ENCODE measurements at places on chromosomes 6 and 20.

DNA sequence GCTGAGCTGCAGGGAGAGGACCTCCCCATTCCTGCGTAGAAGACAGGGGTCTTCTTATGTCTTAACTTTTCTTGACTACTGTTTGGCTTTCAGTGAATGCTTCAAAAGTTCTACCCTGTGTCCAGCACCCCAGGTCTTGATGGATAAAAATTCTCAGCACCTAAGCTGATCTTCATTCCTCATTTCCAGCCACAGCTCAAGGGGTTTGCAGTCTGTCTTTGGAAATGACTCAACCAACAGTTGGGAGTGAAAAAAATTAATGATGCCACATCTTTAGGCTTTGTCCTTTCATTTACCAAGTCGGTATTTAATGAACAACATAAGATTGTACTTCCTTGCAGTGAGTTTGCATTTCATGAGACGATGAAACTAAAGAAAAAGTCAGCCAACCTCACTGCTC lies 40.3 kb downstream of the PRDM1 start:
- no peak for DNase-seq

GRCh38 chr6:167766986-167767714 lies 59.6 kb upstream of the AFDN start:
- no peak for DNase-seq

DNA sequence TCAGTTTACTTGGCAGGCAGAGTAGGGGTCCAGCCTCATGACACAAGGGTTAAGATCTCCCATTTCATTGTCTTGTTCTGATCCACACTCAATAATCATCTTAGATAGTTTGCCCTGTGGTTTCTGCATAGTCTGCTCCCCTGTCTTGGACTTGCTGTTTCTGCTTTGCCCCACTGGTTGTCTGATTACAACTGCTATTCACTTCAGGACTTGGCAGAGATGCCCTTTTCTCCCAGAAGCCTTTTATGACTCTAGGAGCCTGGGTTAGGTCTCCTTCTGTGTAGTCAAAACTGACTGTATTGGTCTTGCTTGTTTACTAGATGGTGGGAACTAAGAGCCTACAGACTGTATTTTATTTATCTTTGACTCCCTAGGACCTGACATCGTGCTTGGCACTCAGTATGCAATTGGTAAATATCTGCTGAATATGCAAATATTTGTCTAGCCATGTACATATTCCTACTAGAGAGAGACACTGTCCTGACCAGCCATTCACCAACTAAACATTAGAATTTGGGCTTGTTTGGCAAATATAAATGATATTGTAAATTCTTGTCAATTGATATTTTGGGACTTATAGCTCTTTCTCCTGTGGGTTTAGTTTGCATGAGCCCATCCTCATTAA lies 165.9 kb upstream of the KCNK16 start:
- DNase-seq = no peak

DNA sequence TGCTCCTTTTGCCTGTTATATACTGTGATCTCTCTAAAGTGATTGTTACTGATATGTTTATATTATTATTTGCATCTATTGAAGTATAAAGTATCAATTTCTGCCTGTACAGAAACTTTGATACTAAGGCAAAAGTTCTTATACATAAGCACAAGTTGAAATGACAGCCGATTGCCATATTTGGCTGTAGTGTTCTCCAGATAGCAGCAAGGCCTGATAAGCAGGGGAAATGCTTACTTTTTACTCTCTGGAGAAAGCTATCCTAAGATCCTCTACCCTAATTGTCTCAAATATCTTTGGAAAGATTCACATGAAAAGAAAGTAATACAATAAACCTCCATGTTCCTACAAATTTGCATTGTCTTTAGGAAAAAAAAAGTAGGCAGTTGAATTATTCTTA lies 31.4 kb downstream of the SENP6 start:
- no peak for DNase-seq

- DNase-seq = no peak
These were observed 508.1 kb upstream of the MAP3K7 start for GRCh38 chr6:91094806-91095475.

DNA sequence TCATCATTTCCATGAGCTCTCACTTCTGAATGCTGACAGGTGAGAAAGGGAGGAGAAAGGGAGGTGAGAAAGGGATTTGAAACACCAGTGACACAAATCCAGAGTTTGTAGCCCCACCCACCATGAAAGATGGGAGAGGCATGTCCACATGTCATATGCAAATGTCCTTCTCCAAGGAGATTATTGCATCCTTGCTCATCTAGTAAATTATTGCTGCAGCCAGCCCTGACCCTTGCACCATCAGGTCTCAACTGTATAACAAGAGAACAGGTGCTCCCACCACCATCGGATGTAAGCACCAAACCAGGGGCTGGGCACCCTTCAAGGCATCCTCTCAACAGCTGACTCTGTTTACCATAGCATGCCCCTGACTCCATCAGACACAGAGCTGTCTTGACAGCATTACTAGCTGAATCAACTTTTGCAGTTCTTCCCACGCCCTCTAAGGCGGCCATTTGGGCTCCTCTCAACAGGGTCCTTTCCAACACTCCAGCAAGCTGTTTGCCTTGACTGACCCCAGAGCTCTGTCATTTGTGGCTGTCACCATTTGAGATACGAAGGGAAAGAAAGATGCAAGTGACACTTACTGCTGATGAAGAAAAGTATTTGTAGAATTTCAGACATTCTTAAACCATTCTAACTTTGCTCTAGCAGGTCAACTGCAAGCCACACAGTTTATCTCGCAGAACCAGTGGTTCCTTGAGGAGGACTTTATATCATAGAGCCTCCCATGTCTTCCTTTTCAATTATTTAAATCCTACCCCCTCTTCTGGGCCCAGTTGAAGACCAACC lies 14.2 kb downstream of the GFOD1 start:
- DNase-seq = no peak

- no peak for DNase-seq
These were observed 2.3 kb downstream of the ZBTB2 start for GRCh38 chr6:151388997-151389617.

GRCh38 chr6:19067165-19067564 lies 680.0 kb downstream of the RNF144B start:
- DNase-seq = no peak

- DNase-seq = no peak
These were observed 147.3 kb upstream of the BMP5 start for GRCh38 chr6:56022678-56023077.

DNA sequence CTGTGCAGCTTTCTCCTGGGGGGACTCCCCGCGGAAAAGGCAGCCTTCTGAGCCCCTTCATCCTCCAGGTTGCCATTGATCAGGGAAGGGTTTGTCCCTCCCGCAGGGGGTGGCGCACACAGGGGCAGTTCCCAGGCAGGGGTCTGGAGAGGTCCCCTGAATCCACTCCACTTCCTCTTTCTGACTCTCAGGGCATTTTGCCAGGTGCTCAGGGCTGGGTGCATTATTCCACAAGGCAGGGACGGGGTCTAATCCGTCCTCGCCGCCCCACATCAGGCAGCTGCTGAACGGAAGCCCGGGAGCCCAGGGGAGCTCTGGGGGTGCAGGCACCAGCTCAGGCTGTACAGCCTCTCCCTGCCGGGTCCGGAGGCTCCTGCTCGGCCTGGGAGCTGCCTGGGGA lies 180.9 kb downstream of the TTLL2 start:
- no peak for DNase-seq

DNA sequence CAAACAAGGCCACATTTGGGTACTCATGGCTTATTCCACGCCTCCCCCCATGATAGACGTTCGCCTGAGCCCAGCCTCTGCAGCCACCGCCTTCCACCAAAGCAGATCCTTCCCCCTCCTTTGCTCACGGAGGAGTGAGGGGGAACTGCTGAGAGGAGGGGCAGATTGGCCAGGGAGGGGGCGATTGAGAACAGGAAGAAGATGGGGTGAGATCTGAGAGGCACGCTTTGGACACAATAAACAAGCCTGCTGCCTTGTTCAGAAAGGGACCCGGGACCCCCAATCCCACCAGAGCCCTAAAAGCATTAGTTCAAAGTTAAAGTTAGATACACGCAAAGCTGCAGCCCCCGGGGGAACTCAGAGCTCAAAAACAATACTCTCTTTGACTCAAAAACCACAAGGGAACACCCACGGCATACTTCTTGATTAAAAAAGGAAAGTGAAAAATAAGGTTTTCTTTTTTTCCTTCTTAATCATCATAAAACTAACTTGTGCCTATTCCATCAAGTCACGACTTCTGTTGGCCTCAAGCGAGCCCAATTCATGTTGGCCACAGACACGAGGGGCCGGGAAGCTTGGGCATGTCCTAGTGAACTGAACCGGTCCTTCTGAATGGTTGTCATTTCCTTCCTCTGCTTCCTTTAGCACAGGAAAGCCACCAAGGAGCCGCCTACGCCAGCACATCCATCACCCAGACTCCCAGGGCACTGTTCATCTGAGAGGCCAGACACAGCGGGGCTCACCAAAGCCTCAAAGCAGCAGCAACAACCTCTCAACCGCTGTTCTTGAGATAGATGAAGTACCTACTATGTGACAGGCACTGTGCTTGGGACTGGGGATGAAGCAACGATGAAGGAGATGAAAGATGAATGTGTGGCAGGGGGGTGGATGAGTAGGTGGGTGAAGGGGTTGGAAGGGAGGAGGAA lies 44.7 kb downstream of the NFATC2 start:
- no peak for DNase-seq

- DNase-seq = no peak
These were observed 11.3 kb upstream of the ADGB start for GRCh38 chr6:146587459-146587858.

- DNase-seq = no peak
These were observed 411.0 kb downstream of the SYNE1 start for GRCh38 chr6:152226119-152226518.

DNA sequence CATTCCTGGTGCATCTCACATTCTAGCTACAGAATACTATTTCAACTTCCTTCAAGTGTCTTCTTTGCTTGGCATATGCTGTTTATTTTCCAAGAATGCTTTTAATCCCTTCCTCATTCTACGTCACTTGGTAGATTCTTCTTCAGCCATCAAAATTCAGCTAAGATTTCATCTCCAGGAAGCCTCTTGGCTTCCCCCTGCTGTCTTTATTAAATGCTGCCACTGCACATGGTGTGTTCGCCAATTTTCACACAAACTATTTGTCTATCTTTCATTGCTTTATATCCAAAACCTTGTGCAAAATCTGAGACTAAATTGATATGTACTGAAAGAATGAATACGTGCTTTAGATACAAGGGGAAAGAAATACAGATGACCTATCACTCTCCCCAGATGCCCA lies 253.0 kb downstream of the RFPL4B start:
- peak; percentile 13 for DNase-seq

DNA sequence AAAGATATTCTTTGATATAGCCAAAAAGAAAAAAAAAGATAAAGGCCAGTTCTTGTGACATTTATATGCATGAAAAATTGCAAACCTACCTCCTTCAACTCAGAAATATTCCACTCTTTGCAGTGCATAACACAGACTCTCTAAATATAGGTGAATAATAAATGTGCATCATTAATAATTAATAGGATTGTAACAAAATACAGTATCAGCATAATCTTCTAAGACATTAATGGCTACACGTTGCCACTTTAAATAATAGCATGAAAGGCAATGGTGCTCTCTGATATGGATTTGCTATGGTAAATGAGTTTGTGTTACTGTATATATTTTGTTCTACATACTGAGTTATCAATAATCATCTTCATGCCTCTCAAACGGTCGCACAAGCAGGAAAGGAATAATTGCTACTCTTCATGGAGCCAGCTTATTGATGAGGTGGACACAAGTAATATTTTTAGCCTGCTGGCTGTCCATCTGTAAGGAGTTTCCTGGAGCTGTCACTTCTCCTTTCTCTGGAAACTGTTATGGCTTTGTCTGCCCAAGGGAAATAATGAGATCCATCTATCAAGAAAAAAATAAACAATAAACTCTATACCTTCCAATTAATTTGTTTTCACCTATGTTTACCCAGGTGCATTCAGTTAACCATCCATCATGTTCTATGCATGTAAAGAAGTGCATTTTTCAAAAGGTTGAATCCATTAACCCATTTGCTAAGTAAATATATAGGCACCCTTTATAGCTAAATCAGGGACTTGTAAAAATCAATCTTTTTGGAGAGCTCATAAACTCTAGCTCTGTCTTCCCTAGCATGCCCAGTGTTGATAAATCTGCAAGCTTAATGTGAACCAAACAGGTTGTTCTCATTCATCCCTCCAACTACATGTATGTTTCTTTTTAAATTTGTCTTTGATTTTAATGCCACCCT lies 253.0 kb downstream of the NKAIN2 start:
- no peak for DNase-seq

DNA sequence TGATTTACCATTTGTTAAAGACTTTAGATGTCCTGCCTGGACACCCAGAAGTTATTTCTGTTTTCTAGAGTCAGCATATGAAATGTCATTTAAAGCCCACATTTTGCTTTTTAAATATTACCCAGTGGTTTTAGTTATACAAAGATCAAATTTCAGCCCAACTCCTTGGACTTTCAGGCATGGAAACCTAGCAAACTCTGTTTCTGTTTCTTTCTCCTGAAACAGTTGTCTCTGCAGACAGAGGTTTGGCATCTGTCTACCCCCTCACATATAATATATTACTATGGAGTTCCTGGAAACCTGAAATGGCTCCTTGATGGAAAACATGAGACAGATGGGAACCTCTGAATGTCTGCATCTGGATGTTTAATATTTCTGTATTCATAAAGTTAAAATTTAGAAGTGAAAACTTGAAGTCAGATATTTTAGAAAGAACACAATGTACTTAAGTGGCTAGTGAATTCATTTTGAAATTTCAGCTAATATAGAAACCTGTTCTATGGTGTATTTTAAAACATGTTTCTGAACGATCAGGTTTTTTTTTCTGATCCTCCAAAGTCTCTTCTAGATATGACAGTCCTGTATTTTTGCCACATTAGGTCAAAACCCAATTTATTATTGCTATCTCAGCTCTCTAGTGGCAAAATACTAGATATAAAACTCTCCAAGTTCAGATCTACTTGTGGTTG lies 743.3 kb downstream of the CD109 start:
- DNase-seq = no peak

GRCh38 chr20:35001596-35002362 lies 46.1 kb downstream of the MYH7B start:
- no peak for DNase-seq

DNA sequence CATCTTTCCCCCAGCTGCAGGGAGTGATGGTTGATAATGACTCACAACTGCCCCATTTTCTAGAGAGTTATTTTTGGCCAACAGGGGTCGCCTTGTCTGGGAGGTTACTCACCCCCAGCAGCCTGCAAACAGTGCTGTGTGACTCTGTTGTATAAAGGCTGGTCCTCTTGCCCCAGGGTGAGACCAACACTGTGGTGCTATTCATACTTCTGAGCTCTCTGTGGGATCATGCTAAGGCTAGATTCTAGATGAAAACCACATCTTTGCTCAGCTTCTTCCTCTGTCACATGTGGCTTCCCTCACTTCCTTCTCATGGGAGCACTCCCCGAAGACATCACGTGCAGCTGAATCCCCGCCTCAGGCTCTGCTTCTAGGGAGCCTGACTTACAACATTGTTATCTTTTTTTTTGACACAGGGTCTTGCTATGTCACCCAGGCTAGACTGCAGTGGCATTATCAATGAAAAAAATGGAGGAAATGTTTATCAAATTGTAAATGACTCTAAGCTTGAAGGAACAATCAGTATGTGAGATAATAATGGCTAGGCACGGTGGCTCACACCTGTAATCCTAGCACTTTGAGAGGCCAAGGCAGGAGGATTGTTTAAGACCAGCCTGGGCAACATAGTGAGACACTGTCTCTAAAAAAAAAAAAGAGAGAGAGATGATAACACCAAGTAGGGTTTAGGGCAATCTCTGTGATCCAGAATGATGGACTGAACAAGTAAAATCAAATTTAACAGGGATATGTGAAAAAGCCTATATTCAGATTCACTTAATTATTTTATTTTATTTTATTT lies 55.7 kb upstream of the SLC23A2 start:
- DNase-seq = peak; percentile 22

Measured in fibroblast of skin of scalp (primary cell).